ENCODE measurements at places on chromosomes 3 and 15.

GRCh38 chr3:66673293-66673692 is 172.5 kb upstream of the LRIG1 start:
- no peak for DNase-seq

DNA sequence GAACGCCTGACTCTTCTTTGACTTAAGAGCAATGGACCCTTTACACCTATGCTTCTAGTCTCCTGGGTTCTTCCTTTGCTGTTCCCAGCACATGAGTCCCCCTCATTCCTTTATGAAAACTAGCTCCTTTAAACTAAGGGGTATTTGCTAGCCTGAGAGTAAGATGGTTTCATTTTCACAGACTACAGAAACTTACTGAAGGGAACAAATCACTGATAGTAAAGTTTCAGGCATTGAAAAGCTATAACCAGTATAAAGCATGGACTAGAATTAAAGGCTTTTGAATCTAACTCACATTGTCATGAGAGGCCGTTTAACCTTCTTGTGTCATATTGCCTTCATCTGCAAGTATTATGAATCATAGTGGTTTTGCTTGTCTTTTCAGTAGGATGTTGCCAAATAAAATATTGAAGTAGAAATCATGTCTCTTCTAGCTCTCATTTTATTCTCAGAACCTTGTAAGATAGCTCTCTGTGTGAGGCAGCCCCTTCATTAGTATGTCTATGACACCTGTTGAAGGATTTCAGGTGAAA is 765.9 kb downstream of the NR2F2 start:
- DNase-seq = no peak

DNA sequence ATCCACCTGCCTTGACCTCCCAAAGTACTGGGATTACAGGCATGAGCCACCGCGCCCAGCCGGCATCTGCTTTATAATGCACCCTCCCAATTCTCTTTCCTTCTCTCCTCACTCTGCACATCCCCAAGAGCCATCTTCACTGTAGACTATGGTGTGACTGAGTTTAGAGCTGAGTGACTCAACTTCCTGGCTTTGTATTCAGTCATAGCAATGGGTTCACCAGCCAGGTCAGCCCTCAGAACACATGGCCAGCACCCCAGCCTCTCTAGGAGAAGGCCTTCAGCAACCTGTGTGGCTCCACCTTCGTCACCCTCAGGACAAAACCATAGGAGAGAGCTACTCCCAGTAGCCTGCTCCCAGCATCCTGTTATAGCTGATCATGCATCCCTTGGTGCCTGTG is 33.0 kb downstream of the ARID3B start:
- no peak for DNase-seq

DNA sequence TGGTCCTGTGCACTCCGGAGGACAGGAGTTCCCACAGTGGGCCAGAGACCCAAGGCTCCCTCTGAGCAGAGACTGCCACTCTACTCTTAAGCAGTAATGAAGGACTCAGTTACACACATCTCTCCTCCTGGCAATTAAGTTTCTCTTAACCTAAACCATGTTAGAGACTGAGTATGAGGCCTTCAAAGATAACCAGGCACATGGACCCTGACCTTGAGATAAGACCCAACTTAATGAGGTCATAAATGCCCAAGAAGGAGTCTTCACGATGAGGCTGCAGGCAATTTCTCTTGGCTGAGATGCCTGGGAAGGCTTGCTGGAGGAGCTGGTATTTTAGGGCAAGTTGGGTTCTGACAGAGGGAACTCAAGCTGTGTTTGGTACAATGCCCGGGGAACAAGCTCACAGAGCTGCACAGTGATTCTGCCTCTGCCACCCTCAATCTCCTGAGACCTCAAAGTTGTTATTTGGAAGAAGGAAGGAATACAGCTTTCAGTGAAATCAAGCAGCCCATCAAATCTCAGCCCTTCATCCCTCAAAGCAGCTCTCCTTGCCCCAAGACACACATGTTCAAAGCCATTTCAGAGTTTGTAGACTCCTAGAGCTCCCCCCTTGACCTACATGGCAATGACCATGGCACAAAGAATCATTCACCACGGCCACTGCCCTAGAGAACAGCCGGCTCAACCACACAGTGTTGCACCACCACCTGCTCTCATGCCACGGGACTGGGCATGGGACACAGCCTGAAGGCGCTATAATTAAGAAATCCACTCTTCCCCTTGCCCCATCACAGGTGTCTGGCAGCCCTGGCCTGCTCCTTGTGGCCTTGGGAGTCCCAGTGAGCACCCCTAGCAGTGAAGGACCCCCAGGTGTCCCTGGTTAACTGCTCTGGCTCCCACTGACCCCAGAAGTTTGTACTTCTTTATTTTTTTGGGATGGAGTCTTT is 7.1 kb downstream of the RMDN3 start:
- no peak for DNase-seq

GRCh38 chr3:189786479-189787064 is 155.4 kb downstream of the TP63 start:
- no peak for DNase-seq

DNA sequence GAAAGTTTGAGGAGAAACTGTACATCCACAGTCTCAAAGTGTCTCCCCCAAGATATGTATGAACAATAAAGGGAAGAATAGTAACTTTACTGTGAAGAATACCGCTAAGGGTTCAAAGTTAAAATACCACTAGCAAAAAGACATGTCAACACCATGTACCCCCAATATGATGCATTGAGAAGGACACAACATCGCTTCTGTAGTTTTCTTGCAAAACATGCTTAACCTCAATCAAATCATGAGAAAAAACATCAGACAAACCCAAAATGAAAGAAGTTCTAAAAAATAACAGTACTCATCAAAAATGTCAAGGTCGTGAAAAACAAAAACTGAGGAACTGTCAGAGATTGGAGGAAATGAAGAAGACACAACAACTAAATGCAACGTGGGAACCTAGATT is 3.6 kb downstream of the HERC1 start:
- DNase-seq = no peak

DNA sequence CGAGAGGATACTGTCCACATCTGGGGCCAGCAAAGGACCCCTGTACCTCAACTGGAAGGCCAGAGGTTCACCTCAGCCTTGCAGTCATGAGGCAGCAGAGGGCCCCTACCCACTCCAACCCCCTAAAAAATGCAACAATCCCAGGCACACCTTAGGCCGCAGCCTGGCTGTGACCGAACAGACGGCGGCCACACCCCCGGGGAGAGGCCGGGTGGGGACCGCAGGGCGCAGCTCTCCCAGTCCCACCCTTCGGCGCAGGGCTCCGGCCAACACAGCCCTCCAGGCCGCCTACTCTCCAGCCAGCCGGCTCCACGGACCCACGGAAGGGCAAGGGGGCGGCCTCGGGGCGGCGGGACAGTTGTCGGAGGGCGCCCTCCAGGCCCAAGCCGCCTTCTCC is 457 bp upstream of the DNAJA4 start:
- no peak for DNase-seq

- no peak for DNase-seq
Measured at GRCh38 chr3:41490360-41490759, 291.1 kb downstream of the CTNNB1 start.

GRCh38 chr15:76057332-76058000 is 2.3 kb upstream of the TMEM266 start:
- peak; percentile 73 for DNase-seq

DNA sequence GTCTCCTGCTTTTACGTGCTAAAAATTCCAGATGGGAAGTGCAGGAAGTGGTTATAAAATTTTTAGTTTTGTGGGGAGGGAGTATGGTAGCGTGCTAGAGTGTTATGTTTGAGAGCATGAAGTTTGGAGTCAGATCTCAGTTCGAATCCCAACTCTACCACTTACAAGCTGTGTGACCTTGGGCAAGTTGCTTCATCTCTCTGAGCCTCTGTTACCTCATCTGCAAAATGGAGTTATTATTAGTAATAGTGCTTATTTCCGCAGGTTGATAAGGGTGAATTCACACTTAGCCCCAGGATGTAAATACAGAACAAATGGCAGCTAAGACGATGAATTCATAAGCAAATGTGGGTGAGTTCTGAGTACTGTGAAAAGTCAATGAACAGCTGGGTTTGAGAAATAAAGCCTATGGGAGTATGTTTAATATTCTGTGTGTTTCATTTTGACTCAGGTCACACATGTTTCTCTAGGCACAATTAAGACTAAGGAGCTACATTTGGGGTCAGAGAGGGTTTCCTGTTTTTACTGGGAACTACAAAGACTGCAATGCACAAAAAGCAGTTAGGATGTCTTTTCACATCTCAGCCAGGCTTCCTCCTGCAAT is 73.1 kb upstream of the FEZF2 start:
- DNase-seq = no peak

DNA sequence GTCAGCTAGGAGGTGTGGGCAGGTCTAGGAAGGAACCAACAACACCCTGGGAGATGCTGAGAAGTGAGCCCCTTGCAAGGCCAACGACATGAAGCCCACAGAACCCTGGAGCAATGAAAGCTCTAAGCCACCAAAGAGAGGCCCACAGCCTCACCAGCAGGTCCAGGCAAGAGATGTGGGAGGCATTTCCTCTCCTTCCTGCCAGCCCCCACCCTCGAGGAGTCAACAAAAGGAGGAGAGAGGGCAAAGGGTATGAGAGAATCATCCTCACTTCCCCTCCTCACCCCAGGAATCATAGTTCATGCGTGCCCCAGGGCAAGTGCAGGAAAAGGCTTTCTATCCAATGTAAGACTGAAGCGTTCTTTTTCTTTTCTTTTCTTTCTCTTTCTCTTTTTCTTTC is 195.8 kb downstream of the SHQ1 start:
- no peak for DNase-seq

DNA sequence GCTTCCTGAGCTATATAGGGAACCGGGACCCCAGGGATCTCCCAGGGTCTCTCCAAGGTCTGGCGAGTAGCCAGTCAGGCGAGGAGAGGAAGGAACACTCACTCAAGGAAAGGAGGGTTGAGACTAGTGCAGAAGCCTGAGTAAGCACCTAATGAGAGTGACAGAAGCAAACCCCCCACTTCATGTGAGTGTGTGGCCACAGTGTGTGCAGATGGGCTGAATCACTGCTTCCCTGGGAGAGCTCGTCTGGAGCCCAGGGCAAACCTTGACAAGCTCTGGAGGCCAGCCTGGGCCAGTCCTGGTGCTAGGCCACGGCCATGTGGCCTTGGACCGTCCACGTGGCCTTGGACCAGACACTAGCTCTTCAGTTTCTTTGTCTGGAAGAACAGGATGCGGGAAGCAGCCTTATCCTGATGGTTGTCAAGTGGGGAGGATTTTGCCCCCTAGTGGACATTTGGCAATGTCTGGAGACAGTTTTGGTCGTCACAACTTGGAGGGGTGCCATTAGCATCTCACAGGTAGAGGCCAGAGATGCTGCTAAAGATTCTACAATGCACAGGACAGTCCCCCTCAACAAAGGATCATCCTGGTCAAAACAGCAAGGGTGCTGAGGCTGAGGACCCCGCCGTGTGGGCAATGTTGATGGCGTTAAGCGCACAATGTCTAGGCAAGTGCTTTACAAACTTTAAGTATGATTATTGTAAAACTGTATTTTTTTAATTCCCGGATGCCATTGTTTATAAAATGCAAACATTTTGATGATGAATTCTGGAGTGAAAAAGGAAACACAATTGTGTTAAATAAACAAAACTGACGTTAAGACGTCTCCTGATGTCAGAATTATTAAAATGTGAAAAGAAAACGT is 34.8 kb upstream of the CTSH start:
- peak; percentile 66 for DNase-seq

DNA sequence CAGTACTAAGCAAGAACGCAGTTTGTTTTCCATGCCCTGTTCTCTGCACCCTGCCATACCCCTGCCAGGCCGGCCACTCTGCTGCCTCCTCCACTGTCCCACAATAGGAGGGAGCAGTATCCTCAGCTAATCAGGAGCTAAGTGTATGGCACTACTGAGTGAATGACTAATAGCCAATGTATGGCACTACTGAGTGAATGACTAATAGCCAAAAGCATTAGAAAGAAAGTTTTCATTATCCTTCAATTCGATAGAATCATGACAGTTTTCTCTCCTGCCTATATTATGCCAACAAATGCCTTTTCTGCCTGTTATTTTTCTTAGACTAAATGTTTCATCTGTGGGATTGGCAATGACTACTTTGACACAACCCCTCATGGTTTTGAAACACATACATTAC is 107.5 kb upstream of the CHRM5 start:
- DNase-seq = no peak

GRCh38 chr3:71228156-71228866 is 355.2 kb downstream of the FOXP1 start:
- no peak for DNase-seq

DNA sequence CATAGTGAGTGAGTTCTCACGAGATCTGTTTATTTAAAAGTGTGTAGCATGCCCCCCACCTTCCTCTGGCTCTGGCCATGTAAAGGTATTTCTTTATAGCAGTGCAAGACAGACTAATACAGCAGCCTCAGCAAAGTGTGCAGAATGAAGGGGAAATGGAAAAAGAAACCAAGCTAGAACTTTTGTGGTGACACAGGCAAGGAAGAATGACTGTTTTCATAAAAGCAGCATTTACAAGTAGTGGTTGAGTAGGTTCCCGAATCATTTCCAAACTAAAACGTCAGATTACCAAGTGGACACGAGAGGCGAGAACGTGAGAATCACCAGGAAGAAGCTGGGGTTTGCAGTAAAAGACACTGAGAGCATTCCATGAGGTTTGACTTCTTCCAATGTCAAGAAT is 100.2 kb upstream of the AKAP13 start:
- no peak for DNase-seq

DNA sequence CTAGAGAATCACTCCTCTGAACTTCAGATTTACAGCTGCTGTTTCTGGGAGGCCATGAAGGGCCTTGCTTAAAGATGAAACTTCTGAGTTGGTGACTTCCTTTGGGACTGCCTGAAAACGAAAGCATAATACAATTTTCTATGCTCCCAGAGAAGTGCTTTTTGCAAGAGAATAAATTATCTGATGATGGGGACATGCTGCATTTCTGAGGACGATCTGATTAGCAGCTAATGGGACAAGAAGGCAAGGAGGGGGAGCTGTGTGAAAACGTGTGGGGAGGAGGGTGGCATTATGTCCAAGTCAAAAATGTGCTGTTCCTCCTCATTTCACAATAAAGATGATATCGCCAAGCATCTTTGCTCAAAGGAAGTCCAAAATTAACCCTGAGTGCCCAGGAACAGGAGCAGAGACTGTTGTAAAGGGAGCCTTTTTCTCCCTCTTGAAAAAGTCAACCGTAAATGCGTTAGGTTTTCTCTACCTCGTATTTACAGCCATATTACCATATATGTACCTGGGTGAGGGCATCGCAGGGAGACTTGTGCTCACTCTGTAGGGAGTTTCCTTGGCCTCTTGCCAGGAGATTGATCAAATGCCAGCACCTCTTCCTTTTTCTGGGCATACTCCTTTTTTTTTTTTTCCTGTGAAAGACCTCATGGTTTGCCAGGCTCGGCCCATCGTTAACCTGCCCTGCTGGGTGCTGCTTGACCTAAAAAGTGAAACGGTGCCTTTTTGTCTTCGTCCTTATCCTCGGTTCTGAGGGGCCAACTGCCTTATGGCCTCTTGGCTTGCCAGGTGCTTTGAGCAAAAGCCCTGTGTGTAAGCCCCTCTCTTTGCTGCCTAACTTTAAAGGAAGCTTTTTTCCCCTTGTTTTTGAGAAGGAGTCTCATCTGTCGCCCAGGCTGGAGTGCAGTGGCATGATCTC is 11.5 kb downstream of the ITPR1 start:
- DNase-seq = peak; percentile 63

Data from B cell (primary cell).